ENCODE measurements at places on chromosomes 16 and 17.

DNA sequence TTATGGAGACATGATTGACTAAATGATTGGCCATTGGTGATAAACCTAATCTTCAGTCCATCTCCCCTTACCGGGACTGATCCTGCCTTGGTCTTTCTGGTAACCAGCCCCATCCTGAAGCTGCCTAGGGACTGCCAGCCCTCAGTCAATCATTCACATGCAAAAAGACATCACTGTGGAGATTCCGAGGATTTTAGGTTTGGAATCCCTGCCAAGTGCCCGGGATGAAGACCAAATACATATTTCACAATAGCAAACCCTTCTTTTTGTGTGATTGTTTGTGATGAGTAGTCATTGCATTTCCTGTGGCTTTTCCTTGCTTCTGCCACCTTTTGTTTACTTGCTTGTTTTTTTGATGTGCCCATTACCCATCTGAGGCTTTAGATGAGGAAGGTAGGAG lies 44.0 kb downstream of the EPN2 start:
- DNase-seq = no peak

GRCh38 chr17:45406107-45406506 lies 26.6 kb downstream of the ARHGAP27 start:
- no peak for DNase-seq

- DNase-seq = no peak
These were observed 15.0 kb downstream of the PPY start for GRCh38 chr17:43927060-43927864.

- DNase-seq = peak; percentile 56
These were observed 1.9 kb downstream of the SLC16A3 start for GRCh38 chr17:82230609-82231311.

DNA sequence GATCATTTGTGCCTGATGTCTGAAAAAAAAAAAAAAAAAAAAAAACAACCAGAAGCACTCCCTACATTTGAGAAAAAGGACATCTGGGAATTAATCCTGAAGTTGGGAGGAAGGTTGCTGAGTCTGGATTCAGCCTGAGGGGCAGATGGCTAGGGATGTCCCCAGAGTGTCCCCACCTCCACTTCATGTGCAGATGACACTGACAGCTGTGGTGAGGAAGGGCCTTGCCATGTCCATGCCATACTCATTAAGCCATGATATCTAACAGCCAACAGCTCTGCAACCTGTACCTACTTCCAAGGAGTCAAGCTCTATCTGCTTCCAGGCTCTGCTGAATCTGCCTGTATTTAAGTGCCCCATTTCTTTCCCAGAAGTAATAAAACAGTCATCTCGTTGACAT lies 356.0 kb downstream of the CA10 start:
- DNase-seq = no peak

- DNase-seq = no peak
These were observed 4.8 kb downstream of the IL4R start for GRCh38 chr16:27318392-27319256.

DNA sequence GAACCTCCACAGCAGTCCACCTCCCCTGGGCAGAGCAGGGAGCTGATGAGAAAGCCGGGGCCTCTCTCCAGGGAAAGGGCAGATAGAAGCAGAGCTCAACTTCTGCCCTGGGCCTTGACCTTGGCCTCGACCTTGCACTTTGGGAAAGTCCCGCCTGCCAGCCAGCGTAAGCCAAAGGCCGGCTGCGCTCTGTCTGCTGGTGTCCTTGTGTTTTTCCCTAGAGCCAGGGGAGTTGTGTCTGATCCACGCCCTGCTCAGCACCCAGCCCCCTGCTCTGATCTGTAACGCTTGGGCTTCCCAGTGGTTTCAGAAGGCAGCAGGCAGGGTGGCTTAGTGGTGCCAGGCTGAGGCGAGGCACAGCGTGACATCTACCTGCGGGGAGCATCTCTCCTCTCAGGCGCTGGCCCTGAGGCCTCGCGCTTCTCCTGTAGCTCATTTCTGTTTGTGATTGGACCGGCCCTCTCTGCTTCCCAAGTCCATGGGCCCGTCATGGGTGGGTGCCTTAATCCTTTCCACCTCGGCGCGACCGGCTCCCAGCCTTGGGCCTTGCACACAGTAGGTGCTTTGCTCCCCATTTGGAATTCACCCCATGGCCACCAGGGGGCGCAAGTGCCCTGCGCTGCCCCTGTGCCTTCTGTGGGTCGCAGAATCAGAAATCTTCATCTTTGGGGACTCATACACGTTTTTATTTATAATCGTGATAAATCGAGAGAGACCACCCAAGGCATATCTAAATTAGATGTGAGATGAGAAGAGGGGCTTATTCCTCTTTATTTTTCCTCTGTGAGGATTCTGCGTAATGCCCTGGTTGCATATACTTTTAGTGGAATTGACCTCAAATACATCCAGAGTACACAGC lies 24.2 kb downstream of the SGSH start:
- no peak for DNase-seq

DNA sequence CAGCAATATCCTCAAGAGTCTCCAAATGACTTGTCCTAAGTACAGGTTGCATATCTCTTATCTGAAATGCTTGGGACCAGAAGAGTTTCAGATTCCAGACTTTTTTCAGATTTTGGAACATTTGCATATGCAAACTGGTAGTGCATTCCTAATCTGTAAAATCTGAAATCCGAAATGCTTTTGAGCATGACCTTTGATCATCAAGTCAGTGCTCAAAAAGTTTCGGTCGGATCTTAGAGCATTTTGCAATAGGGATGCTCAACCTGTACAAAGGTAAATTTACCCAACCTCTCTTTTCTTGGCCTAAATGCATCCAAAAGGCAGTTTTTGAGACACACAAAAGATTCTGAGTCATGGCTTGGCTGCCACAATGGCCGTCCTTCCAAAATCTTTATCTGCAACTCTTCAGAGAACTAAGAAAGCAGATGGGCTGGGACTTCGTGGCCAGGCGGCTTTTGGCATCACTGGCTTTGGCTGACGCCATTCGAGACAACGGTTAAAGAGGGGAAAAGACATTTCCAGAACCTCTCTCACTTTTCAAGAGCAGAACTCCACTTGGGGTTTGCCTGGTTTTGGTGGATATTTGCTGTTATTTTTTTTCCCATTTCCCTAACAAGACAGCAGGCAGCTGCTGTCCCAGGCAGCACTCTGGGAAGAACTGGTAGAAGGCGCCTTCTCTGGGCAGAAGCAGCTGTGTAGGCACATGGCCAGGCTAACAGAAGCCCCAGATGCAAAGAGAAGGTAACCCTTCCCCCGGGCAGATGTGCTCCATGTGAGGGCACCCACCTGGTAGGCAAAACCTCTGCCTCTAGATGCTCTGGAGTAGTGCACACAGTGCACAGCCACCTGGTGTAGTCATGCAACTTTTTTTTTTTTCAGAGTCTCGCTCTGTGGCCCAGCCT lies 8.9 kb downstream of the CPPED1 start:
- DNase-seq = no peak

GRCh38 chr17:51901242-51901641 lies 257.3 kb downstream of the CA10 start:
- DNase-seq = no peak

DNA sequence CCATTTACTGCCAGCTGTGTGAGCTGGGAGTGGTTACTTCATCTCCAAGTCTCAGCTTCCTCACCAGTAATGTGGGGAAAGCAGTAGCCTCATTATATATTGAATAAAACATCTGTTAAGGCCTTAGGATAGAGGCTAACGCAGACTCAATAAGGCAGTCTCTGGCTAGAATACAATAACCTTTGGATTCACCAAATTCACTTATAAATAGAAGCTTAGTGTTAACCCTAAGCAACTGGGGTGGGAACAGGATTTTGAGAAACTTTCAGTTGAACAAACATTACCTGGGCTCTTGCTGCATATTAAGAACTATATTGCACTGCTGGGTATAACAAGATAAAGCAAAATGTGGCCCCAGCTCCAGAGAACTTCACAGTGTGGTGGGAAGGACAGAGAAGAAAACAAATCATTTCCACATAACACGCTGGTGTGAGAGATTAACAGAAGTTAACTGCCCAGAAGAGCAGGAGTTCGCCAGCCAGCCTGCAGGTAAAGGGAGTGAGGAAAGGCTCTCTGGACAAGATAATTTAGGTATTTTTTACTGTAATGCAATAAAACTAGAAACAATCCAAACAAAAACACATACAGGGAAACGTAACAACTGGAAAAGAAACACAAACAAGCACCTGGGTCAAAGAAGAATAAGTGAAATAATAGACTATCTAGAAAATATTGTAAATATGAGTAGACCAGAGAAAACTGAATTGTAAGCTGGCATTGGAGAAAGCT lies 57.0 kb downstream of the USP31 start:
- DNase-seq = no peak
